ENCODE measurements at places on chromosomes 16 and 17.

DNA sequence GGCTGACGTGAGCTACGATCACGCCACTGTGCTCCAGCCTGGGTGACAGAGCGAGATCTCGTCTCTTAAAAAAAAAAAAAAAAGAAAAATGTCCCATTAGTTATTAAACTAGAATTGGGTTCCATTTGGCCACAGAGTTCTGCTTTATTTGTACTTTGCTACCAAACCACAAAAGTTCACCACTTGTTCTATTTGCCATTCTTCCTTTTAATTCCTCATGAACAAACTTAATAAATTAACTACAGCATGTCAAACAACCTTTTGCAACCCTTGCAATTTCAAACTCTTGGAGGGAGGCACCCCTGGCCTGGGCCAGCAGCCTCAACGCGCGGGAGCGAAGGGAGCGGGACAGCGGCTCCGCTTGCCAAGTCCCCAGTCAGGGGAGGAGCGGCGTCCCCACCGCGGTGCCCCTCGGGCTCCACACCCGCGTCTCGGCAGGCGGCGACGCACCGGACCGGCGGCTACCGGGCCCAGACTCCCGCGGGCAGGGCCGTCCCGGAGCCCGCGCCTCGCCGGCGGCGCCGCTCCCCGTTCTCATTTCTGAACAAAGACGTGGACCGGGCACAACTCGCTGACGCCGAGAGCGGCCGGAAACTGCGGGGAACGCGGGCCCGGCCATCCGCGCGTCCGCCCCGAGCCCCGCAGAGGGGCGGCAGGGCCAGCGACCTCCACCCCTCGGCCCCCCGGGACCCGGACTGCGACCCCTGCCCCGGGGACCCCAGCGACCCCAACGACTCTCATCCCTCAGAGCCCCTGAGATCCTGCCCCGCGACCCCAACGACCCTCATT is 775 bp downstream of the CYTH1 start:
- peak; percentile 1 for ATAC-seq

- ATAC-seq, result no peak
These were observed 4.8 kb downstream of the LIMD2 start for GRCh38 chr17:63694950-63695773.

- no peak for ATAC-seq
These were observed 5.6 kb downstream of the PER1 start for GRCh38 chr17:8146381-8147140.

DNA sequence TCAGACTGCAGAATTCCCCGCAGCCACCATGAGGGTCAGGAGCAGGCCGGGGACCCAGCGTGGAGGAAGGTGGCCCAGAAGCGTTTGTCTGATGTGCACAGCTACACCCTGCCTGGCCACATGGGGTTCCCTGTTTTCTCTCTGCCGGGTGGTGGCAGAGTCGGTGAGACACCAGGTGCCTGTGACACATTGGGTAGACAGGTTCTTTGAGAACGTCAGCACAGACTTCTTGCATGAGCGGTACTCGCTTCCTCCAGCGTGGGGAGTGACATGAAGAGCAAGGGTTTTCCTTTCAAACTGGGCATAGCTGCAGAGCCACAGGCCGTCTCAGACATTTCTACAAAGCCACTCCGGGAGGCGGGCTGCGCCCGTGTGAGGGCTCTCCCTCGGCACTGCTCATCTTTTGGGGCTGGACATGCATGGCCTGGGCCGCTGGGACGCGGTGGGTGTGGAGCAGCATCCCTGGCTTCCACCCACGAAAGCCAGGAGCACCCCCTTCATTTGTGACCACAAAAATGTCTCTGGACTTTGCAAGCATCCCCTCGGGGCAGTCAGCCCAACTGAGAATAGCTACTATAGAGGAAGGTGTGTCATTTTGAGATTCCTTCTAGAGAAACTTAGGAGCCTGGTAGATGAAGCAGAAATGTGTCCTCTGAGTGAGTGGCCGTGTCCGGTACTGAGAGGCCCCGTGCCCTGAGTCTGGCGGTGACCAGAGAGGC is 26.0 kb downstream of the NME3 start:
- peak; percentile 54 for ATAC-seq

DNA sequence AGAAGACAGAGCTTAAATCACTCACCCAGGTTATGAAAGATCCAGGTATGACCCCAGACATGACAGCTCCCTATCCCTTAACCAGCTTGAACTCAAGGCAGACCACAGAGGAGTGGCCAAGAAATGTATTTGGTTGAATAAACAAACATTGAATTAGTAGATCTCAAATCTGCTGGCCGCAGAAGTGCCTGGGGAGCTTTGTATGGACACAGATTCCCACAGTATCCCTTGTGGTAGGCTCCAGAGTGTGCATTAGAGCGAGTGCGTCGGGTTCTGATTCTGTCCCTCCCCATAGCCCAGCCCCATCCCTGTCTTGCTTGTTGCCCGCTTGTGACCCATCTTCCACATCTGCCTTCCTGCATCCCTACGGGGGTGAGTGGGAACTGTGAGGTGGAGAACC is 118.8 kb upstream of the FOXF1 start:
- no peak for ATAC-seq

DNA sequence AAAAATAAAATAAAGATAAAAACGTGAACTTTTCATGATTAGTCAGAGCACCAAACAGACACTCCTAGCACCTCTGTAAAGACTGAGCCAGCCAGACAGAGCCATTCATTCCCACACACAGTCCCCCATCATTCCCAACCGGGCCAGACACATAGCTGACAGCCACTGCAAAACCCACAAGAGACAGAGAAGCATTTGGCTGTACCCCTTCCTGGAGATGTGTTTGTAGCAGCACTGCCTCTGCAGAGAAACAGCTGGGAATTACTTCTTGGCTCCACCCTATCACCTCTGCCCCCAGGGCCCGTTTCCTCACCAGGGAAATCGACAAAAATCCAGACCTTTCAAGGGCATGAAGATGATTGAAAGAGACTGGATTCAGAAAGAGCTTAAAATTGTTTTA is 46.4 kb downstream of the MYH11 start:
- no peak for ATAC-seq

DNA sequence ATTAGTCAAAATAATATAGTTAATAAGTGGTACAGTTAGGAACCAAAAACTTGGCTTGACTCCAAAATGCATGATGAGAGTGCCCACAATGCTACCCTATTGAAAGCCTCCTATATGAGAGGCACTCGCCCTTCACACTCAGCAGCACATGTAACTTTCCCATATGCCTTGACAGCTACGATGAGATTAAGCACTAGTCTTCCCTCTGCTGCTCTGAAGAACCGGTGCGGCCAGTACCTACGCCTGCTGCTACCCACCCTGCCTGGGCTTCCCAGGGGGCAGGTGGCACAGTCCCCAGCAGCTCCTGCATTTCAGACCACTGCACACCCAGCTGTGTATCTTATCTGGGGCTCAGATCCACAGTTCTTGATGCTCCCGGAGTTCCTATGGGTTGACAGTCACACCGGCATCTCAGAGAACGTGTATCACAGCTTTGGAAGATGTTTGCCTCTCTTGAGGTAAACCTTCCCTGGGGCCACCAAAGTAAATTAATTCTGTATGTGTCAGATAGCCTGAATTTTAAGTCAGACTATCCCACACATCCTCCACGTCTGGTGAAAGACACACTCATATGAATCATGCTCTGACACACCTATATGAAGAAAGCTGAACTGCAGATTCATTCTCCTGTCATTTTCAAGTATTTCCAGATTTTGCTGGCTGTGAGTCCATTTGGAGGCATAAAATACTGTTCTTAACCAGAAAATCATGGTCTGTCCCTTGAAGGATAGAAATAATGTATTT is 77.8 kb downstream of the MYH10 start:
- peak; percentile 99 for ATAC-seq

GRCh38 chr17:58334661-58335060 is 6.1 kb upstream of the TSPOAP1 start:
- ATAC-seq, result no peak

- no peak for ATAC-seq
These were observed 58.0 kb downstream of the KANSL1 start for GRCh38 chr17:46135126-46135812.

DNA sequence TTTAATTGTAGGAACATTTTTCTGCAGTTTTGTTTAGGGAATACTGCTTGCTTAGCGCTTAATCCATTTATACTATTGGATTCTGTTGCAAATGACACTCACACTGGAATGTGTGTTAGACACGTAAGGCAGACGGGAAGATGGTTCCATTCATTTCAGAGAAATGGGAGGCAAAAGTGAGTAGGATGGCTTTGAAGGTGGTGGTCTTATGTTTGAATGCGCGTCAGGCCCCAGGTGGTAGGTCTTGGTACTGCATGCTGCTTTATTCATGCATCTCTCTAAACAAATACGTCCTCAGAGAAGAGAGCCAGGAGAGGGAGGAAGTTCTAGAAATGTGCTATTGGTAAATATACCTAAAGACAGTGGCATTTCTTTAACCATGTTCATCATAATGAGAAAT is 997.6 kb upstream of the RBFOX1 start:
- no peak for ATAC-seq

DNA sequence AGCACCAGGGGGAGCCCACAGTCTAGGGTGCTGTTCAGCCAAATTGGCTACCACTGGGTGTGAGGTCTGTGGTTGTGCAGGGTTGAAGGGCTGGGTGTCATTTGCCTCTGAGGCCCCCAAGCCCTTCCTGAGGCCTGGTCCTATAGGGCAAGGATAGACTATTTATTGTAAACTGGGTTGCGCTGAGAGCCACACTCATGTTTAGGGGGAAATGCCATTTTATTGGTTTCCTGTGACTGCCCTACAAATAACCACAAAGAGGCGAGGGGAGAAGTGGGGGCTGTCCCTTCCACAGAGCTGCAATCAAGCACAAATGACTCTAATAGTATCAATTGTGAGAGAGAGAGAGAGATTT is 3.6 kb upstream of the ZCCHC14 start:
- no peak for ATAC-seq

GRCh38 chr16:25568991-25569390 is 122.8 kb upstream of the HS3ST4 start:
- peak; percentile 39 for ATAC-seq

GRCh38 chr17:18218756-18219415 is 6.5 kb upstream of the LLGL1 start:
- no peak for ATAC-seq

DNA sequence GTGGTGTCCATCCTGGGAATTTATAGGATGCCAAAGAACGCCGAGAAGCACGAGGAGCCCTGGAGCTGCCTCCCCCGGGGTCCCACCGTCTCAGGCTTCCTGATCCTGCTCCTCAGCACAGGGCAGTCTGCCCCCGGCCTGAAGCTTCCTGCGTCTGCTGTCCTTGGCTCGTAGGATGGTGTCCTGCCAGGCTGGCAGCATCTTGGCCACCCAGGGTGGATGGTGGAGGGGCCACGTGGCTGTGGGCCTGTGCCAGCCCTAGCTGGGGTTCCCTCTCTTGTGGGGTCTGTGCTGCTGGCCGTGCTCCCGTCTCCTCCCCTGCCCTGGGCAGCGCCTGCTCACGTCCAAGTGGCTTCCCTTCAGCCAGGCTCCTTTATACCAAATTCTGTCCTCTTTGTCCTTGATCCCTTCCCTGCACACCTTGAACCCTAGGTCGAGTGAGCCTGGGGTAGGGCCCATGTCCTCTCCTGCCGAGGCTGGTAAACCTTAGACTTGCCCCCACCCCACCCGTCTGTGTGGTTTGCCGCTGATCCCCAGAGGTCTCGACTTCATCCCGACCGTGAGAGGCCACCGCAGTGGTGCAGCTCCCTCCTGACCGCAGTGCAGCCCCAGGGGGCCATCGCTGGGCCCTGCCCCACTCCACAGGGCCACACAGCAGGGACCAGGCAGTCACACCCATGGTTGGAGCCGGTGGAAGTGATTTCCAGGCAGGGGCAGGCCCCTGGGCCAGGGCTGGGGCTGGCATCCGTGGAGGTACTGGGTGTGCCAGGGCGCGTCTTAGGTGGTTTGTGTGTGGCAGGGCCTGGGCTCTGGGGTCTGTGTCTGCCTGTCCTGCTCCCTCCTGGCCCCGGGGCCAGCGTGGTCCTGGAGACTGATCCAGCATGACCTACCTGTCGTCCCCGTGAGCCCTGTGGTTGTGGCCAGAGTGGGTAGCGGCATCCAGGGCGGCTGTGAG is 46.5 kb downstream of the BAIAP2 start:
- peak; percentile 65 for ATAC-seq

DNA sequence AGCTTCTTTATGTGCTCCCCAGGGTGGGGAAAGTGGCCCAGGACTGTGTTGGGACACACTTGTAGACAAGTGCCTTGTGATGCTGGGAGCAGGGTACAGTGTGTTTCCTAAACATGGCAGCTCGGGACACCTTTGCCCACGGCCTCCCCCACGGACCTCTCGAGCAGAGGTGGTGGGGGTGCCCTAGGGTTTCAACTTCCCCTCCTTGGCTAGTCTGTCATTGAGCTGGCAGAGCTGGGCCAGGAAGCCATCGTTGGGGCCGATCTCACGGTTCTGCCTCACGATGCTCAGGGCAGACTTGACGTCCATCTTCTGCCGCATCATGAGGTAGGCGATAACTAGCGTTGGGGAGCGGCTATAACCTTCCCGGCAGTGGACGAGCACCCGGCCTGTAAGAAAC is 9.4 kb downstream of the DUSP3 start:
- no peak for ATAC-seq

GRCh38 chr17:79082311-79083190 is 7.9 kb downstream of the ENGASE start:
- ATAC-seq, result no peak

GRCh38 chr16:48099455-48099854 is 56.3 kb downstream of the ABCC12 start:
- no peak for ATAC-seq

DNA sequence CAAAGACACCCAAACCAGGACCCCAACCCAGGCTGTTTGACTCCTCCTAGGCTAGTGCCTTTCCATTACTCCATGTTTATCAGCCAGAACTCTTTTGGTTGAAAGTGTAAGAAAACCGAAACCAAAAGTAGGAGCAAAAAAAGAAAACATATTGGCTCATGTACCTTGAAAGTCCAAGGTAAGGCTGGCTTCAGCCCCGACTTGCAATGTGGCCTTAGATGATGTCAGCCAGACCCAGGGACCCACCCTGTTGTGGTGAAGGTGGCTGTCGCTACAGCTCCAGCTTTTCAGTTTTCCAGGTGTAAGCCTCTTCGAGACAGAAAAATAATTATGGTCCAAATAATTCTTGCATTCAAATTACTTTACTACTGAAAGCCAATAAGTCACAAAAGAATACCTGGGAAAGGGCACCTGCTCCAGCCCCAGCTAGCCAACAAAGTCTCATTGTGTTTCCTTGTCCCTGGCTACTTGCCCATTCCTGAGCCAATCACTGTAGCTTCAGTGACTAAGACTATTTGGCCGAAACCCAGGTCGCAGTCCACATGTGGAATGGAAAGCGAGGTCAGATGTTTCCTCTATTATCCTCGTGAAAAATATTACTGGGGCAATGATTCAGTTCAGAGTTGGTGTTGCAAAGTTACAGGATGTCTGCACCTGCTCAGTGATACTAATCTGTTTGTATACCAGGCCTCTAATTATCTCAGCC is 20.7 kb downstream of the DNAH9 start:
- peak; percentile 85 for ATAC-seq

DNA sequence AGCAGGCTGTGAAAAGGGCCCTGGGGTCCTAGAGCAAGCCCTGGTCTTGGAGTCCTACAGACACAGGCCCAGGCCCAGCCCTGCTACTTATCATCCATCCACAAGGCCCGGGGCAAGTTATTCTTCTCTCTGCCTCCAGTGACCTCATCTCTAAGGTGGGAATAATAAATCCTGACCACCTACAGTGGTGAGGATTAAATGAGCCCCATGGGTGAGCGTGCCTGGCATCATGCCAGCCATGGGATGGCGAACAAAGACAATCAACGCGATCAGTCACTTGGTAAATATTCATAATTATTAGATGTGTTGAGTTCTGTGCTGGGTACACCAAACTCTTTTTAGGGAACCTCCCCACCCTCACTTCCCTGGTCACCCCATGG is 5.5 kb downstream of the KRT15 start:
- peak; percentile 30 for ATAC-seq
